ENCODE measurements at places on chromosomes 12 and 14.

DNA sequence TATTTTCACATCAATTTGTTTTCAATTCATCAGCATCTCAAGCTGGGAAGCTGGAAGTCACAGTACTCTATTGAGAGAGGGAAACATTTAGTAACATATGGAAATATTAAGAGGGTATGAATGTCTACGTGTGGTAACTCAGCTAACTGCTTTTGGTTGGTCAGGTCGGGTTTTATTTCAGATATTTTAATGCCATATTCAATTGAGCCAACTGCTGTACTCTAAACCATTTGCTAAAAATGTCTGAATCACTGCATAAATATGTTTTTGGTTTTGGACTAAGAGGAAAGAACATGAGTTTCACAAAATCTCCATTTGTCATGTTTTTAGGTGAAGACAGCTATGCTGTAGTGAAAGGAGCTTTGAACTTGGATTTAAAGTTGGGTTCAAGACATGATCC lies 18.9 kb upstream of the PPFIBP1 start:
- no peak for DNase-seq

- DNase-seq = no peak
Observed at GRCh38 chr12:234019-234418, 20.1 kb upstream of the SLC6A12 start.

GRCh38 chr14:36479344-36479743 lies 40.7 kb downstream of the NKX2-1 start:
- DNase-seq = no peak

- no peak for DNase-seq
Observed at GRCh38 chr12:54612225-54612750, 22.4 kb downstream of the LACRT start.

- no peak for DNase-seq
Observed at GRCh38 chr12:19021646-19022045, 107.9 kb upstream of the PLEKHA5 start.

- DNase-seq = peak; percentile 20
Observed at GRCh38 chr12:68001486-68002466, 12.5 kb downstream of the IFNG-AS1 start.

DNA sequence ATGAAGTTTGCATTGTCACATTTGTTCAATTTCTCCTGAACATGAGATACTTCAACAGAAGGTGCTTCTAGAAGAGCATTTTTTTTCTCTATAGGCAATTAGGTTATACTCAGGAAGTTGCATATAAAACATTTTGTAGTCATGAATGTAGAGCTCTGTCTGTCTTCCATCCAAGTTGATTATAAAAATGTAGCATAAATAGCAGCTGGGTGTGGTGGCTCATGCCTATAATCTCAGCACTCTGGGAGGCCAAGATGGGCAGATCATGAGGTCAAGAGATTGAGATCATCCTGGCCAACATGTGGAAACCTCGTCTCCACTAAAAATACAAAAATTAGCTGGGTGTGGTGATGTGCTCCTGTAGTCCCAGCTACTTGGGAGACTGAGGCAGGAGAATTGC lies 39.5 kb upstream of the STXBP6 start:
- DNase-seq = no peak

DNA sequence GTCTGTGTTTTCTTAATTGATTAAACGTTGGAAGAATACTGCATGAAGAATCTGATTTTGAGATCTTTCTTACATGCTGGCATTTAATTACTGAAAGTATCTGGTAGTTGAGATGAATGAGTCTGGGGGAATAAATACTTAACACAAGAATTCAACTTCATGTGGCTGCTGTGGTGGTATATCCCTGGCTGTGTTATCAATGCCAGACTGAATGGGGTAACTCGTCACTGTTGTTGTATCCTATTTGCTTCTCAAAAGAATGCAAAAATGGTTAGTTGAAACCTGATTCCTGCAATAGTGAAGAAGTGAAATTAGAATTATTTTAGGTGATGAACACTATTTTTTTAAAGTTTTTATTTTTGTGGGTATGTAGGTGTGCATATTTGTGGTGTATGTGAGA lies 72.5 kb downstream of the HMGA2 start:
- no peak for DNase-seq

GRCh38 chr12:58364389-58365086 lies 423.2 kb downstream of the ATP23 start:
- DNase-seq = peak; percentile 52

DNA sequence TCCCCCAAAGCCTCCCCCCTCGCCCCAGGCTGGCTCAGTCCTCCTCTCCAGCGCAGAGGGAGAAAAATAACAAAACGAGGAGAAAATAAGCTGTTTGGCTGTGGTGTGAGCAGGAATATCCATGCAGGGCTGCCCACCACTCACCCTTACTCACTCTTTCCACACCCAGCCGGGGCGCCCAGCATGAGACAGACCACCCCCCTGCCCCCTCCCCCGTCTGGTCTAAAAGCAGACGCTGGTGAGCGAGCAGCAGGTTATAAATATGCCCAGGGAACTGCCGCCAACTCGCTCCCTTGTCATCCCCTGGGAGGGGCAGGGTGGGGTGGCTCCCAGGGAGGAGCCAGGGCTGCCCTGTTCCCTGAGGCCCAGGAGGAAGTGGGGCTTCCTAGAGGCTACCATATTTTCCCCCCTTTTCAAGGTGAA lies 7.4 kb downstream of the WNT1 start:
- no peak for DNase-seq

- no peak for DNase-seq
Observed at GRCh38 chr14:97005934-97006333, 208.8 kb downstream of the VRK1 start.

DNA sequence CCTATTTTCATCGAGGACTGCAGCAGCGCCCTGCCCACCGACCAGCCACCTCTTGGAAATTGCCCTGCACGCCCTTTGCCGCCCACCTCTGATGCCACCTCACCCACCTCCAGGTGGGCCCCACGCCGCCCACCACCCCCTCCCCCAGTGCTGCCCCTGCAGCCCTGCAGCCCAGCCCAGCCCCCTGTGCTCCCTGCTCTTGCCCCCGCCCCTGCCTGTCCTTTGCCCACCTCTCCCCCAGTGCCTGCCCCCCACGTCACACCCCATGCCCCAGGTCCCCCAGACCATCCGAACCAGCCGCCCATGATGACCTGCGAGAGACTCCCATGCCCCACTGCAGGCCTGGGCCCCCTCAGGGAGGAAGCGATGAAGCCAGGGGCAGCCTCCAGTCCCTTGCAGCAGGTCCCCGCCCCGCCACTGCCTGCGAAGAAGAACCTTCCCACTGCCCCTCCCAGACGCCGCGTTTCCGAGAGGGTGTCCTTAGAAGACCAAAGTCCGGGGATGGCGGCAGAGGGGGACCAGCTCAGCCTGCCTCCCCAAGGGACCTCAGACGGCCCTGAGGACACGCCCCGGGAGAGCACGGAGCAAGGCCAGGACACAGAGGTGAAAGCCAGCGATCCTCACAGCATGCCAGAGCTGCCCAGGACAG lies 96.5 kb downstream of the LGMN start:
- no peak for DNase-seq

DNA sequence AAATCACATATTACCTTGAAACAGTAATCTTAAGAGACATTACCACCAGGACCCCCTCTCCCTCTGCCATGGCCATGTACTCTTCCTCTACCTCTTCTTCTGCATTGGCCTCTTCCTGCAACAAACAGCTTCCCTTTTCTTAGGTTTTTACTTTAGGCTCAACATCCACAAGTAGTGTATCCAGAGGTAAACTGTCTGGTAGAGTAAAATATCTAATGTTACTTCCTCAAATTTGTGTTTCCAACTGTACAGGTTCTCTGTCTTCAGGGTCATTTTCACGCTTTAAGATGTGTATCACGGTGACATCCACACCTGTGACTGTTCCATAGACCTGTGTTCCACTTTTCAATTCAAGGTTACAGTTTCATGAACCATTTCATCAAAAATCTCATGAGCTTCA lies 13.4 kb downstream of the CDK17 start:
- no peak for DNase-seq

DNA sequence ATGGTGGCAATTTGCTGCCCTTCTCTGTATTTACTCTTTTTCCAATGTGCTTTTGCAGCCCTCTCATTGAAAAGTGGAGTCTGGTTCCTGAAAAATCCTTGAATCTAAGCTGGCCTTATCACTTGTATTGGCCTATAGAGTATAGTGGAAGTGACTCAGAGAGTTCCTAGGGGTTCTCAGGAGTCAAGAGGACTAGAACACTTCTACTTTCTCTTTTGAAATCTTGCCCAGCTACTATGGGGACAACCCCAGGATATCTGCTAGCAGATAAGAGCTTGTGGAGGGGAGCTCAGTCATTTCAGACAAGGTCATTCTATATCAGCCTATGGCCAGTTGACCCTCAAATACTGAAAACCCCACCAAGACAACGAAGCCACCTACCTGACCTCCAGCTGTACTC lies 26.7 kb upstream of the WSCD2 start:
- DNase-seq = no peak

- no peak for DNase-seq
Observed at GRCh38 chr14:75647640-75648039, 13.0 kb downstream of the ERG28 start.

DNA sequence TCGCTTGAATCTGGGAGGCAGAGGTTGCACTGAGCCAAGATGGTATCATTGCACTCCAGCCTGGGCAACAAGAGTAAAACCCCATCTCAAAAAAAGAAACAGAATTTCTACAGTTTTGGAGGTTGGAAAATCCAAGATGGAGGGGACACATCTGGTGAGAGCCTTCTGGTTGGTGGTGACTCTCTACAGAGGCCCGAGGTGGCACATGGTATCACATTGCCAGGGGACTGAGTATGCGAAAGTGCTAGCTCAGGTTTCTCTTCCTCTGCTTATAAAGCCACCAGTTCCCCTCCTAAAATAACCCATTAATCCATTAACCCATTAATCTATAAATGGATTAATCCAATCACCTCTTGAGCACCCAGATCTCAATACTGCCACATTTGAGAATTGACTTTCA lies 70.8 kb upstream of the DACT1 start:
- DNase-seq = no peak

GRCh38 chr12:111181143-111181726 lies 187.7 kb downstream of the PHETA1 start:
- DNase-seq = no peak

DNA sequence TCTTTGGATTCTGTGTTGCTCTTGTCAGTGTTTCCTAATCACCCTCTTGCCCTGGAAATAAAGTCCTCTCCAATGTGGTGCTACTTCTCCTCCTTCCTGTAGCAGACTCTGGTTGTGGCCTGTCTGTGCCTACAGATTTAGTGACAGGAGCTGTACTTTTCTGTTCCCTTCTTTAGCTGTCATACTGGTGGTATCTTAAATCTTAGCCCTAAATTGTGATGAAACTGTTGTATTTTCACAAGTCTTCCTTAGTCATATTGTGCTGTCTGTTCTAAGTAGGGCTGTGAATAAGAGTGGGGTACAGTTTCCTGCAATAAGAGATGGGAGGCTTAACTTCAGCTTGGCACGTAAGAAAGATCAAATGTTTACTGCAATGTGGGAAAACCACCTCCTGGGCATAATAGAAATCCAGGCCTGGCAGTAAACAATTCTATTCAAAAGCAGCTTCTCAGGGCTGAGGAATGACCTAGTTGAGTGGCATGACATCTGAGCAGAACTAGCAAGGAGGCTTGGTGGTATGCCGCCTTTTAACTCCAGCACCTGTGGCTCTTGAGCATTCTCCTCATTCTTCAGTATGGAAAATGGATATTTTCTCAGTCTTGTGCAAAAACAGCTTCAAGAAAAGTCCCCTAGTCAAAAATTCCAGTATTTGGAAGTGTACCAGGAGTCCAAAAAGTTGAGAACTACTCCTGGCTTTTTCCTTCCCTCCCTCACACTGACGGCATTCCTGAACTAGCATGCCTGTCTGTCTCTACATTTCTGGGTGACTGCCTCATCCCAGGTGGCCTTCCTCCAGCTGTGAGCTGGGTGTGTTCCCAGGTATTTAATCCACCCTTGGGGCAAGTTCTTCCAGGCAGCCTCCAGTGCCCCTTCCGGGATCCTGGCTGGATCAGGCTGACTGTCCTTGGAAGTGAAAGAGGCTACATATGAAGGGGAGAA lies 19.5 kb downstream of the ANO6 start:
- DNase-seq = peak; percentile 63

Data from iPS-NIHi11 (cell line).